ENCODE measurements at places on chromosomes 4 and X. TPM values are rescaled to one million over a fixed set of nuclear protein-coding genes. Genes with fewer than 3 reads are reported as not detected.

DNA sequence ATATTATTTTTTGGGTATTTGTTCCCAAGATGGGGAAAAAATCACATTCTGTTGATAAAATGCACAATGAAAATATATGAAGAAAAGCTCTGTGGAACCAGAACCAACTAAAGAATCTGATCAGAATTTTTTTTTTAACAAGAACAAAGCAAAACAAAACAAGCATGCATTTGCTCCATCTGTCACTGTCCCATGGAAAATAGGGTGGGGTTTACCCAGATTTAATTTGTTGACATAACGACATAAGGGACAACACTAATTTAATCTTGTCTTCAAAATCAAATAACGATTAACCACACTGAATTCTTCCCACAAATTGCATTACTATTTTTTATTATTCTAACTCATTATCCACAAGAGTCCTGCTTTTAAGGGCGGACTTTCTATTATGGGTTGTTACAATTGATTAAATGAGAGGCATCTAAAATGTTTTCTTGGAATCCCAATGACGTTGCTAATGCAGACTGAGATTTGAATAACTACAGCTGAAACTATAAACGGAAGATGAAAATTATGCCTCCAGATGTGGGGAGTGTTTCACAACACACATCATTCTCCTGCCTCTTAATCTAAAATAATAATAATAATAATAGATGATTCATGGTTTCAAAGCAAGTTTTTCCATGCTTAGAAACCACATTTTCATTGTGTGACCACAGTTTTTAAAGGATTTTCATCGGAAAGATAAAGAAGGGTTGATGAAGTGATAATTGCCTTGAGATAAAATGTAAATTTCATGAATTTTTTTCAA, 307.0 kb upstream of the CPEB2 start:
- DNase-seq: peak; percentile 79

DNA sequence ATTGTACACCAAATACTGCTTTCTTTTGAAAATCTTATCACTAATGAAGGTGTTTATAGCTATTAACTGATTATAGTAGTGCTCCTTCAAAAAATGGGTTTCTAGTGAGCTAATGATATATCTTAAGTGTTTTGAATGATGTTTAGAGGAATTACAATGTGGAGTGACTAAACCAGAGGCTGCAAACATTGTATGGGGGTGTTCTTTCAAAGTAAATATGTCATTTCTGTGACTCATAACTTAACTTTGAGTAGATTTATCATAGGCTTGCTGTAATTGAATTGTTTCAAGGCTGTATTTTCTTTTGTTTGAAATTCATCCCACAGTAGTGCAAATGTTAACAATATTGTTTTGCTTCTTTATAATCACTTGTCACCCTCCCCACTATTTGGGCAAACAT, 141.6 kb downstream of the IL1RAPL2 start:
- DNase-seq: no peak

DNA sequence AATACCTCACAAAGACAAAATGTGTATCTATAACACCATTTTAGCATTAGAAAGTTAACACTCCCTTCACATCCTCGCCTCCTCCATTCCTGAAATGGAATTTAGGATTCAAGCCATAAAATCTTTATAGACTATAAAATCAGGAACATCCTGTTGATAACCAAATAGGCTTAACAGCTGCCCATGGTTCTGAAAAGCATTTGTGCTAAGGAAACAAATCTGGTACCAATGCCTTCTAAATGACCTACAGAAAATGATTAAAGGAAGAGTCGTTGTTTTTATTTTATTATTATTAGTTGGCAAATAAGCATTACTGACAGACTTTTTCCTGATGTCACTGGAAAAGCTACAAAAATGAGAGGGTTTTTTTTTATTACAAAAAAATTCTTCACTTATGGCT, 79.8 kb downstream of the PAPSS1 start:
- no peak for DNase-seq

DNA sequence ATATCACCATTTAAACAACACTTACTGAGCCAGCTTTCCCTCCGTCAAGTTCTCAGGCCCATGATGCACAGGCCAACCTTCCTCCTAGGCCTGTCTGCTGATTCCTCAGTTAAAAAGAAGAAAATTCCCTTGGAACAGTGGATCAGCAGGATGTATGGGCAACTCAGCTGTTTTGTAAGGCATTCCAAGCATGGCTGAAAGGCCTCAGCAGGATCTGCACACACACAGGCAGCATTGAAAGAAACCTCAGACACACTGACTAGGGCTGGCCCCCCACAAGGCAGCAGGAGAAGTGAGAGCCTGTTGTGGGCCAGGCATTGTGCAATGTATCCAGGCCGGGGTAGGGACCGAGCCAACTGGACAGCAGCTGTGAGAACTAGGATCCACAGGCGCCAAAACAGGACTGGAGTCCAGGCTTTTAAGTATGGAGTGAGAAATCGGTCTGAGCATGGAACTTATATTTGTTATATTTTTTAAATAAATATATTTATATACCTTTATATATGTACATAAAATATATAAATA, 171.4 kb downstream of the NWD2 start:
- DNase-seq: no peak

UBA6 gene
- 42.0 TPM for total RNA-seq

PABPC1L2B gene
- not detected for total RNA-seq
